C1 segment of cervical spinal cord (tissue), 14 donors: ENCODE measurements at places on chromosomes 13 and 19.

GRCh38 chr19:1755467-1756171 is 2.3 kb downstream of the ONECUT3 start:
- no peak for DNase-seq

DNA sequence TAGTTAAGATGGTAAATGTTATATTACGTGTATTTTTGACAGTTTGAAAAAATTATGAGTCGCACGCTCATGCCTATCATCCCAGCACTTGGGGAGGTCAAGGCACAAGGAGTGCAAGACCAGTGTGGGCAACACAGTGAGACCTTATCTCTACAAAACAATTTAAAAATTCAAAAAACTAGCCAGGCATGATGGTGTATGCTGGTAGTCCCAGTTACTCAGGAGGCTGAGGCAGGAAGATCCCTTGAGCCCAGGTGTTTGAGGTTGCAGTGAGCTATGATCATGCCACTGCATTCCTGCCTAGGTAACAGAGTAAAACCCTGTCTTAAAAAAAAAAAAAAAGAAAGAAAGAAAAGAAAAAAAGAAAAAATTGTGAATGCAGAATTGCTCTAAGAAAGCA is 58.0 kb downstream of the TBC1D4 start:
- DNase-seq: no peak

DNA sequence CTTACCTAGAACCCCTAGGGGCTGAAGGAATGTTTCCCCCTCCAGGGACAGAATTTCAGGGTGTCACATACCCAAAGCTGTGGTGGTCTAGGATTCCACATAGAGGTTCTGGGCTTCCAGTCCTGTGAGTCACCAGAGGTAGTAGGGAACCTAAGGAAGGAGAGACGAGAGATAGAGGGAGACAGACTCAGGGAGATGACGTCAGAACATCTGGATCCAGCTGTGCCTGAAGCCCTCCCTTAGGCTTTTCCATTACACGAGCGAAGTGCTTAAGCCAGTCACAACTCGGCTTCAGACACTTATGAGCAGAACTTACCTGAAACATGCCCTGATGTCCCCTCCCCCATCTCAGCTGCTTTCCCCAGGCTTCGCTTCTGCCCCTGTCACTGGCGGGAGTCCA is 11.8 kb upstream of the SELENOW start:
- DNase-seq: no peak

DNA sequence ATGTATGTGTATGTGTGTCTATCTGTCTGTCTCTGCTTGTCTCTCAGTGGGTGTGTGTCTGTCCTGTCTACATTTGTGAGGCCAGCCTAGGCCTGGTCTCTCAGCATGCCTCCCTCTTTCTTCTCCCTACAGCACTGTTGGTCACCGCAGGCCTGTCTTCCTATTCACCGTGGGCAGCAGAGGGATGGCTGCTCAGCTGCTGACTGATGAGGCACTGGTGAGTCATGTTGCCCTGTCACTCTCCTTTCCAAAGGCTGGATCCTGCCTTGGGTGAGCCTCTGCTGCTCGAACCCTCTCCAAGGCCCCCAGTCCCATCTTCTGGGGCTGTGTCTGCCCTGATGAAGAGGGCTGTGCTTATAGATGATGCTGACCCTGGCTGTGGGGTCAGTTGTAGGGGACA is 6.3 kb downstream of the ZNF71 start:
- DNase-seq: no peak

DNA sequence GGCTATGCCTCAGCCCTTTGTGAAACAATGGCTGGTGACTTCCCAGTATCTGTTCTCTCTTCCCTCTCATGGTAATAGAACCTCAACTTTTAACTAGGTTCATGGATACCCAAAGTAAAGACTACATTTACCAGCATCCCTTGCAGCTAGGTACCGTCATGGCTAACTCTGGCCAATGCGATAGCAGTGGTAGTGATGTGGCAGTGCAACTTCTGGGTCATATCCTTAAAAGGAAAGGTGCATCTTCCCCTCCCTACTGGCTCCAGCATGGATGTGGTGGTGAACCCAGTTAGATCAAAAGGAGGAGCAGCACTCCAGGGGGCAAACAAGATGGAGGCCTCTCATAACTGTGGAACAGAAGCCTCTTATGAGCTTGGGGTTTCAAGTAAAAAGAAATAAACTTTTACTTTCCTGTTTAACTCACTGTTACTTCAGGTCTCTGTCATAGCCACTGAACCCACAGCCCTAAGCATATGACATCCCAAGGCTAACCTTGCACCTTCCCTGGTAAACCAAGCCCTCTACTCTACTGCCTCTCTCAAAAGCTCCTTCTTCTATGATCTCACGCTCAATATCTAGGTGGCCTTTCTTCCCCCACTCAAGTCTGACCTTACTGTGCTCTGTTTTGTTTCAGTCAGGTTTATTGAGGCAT is 104.4 kb downstream of the DOCK9 start:
- DNase-seq: no peak

- no peak for DNase-seq
Measured at GRCh38 chr19:17915940-17916593, 16.7 kb upstream of the CCDC124 start.

DNA sequence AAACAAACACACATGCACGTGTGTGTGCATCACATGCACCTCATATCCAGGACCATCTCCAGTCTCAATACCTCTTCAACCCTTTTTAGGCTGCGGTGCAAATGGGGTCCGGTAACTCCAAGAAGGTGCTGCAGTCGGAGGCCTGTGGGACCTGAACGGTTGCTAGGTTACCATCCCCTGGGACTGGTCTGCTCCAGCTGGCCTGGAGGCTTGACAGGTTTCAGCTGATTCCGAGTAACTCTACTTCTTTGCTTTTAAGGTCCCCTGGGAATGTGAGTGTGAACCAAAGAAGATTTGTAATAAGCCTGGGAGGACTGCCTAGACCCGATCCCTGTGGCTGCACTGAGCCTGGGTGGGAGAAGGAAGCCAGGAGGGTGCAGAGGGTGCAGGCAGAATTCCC is 117.5 kb downstream of the CCNA1 start:
- DNase-seq: no peak

DNA sequence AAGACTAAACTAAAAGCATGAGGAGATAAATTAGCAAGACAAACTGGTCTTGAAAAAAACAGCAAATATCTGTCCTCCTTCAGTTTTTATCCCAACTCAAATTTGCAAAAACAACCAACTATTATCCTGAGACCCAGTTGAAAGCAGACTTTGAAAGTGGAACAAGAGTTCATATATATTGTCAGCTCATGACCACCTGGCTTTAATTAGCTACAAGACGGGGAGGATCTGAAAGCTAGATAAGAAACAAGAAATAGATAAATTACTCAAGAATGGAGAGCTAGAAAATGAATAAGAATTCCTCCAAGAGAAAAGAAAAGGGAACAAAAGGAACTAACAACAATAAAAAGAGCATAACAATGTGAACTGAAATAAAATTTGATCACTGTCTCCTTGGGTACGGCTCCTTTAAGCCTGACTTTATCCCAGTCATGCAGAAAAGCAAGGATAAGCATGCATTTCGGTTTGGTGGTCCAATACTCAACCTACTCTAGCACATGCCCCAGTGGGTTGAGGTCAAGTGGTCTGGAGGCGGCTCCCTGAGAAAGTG is 246.9 kb downstream of the DCLK1 start:
- no peak for DNase-seq

GRCh38 chr13:51252954-51253532 is 30.8 kb downstream of the FAM124A start:
- no peak for DNase-seq

- no peak for DNase-seq
Measured at GRCh38 chr19:4208385-4209094, 20.8 kb upstream of the EBI3 start.

- DNase-seq: no peak
Measured at GRCh38 chr13:49253310-49253709, 5.6 kb downstream of the CDADC1 start.

- DNase-seq: no peak
Measured at GRCh38 chr13:32495429-32495828, 43.2 kb downstream of the N4BP2L2 start.

DNA sequence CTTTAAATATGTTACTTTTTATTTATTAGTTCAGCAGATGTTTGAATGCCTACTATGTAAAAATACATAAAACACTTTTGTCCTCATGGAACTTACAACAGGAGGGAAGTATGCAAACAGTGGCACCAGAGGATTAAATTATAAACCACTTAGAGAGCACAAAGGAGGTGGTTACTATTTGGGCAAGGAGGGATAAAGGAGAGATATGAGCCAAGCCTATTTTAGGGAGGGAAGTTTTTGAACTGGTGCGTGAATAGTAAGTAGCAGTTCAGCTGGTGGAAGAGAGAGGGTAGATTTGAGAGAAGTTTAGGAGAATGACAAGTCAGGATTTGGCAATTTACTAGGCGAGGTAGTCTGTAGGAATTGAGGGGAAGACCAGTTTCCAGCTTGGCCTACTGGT is 8.6 kb downstream of the AKAP11 start:
- DNase-seq: no peak

DNA sequence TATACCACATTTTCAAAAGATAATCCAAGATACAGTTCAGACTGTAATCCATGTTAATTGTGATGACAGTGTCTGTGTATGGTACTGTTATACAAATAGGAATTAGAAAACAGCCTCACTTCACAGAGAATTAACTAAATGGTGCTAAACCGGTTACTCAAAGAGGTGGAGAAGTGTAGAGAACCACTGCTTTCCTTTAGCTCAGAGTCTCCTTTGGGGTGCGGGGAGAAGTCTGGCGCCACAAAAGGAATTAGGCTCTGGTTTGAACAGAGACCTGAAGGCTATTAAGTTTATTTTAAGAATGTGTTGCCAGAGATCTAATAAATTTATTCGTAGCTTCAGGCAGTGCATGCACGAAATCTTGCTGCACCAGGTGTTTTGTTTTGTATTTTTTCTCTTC is 65.8 kb downstream of the FREM2 start:
- no peak for DNase-seq

DNA sequence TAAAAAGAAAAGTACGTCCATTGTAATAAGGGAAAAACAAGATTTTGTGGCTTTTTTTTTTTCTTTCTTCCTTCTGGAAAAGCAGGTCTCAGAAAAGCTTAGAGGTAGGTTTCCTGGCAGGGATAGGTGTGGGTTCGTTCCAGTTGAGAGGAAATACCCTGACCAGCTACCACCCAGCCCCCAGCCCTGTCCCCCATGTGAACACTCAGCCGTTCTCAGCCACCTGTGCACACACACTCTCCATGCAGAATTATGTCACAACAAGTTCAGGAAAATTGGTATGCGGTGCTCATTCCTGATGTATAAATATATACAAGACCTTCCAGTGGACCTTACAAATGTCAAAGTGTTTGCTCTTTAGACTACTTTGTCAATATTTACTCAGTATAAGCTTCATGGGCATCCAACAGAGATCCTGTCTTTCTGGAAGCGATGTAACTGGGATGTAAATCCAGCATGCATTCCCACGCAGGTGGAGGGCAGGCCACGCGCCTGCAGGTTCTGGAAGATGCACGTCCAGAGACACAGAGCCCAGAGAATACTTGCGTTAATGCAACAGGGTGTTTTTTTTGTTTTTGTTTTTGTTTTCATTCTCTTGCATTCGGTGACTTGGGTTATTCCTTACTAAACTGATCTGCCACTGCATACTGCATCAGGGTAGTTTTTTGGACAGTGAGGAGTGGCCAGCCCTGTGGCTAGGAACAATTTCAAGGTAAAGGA is 68.8 kb downstream of the TSHZ3 start:
- DNase-seq: no peak

DNA sequence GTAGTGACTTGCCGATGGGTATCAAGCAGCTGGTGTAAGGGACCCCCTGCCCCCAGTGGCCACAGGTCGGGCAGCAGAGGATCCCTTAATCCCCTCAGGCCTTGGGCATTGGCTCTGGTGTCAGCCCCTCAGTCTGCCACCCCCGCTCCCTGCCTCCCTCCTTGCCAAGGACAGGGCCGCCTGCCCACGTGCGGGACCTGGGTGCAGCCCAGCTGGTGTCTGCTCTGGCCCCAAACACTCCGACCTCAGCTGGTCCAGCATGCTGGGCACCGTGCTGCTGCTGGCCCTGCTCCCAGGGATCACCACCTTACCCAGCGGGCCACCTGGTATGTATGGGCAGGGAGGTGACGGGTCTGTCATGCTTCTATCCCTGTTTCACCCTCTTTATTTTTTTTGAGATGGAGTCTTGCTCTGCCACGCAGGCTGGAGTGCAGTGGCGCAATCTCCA is at the start of gene TGFBR3L:
Gene TGFBR3L, plus strand, starts transcription at position 233 of the 448 bp plus-strand sequence.
- no peak for DNase-seq

DNA sequence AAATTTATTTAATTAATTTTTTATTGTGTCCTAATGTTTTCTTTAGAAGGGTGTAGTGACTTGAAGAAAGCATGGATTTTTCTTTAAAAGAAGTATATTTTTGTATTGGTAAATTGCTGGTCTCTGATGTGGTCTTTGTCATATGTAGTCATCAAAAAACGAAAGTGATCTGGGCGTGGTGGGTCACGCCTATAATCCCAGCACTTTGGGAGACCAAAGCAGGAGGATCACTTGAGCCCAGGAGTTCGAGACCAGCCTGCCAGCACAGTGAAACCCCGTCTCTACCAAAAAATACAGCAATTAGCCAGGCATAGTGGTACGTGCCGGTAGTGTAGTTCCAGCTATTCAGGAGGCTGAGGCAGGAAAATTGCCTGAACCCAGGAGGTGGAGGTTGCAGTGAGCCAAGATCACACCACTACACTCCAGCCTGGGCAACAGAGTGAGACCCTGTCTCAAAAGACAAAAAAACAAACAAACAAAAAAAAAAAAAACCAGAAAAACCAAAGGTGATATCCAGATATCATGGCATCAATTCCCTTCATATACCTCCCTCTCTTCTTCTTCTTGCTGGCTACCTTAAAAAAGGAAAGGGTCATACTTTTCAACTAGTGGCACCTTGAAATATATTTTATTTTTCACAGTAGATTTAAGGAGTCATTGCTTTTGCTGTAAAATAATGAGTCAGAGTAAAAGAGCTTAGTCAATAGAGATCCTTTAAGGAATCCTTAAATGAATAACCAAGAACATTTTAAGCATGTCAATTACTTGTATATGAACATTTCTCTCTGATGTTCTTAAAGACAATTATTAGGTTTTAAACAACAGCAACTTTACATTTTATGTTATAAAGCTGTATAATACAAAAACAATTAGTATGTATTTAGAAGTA is 19.9 kb downstream of the KCTD4 start:
- no peak for DNase-seq

DNA sequence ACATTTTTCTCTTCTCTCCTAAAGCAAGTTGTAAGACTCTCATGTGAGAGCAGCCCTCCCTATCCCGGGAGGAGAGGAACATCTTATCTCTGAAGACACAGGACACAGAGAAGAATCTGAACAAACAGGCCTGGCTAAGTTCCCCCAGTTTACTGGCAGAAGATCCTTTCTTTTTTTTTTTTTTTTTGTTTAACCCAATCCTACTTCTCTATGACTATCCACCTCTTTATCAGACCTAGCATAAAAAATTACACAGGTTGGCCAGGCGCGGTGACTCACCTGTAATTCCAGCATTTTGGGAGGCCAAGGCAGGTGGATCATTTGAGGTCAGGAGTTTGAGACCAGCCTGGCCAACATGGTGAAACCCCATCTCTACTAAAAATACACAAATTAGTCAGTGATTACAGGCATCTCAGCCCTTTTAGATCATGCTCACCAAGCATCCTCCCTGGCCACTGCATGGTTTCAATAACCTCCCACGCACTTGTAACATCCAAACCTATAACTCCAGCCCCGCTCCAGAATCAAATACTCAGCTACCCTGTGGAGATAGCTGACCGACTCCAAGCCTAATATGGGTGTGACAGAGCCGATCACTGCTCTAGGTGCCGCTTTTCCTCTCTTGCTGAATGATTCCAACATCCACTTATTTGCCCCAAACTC is 27.3 kb upstream of the MUC16 start:
- DNase-seq: no peak

GRCh38 chr13:87889254-87889653 is 218.1 kb downstream of the SLITRK5 start:
- no peak for DNase-seq

GRCh38 chr19:31602548-31602947 is 253.3 kb upstream of the TSHZ3 start:
- no peak for DNase-seq
